Hair follicular keratinocyte (primary cell): ENCODE measurements at places on chromosomes 7 and 10. TPM values are rescaled to one million over a fixed set of nuclear protein-coding genes. Genes with fewer than 3 reads are reported as not detected.

The IFIT1 gene
- 0.19 and 2.0 TPM in 2 replicates for total RNA-seq

The TUBAL3 gene
- 1.1 and 1.5 TPM in 2 replicates for total RNA-seq

The MCM10 gene
- total RNA-seq: 3.5 and 14.6 TPM in 2 replicates

The SP8 gene
- not detected in 2 replicates for total RNA-seq

The ERCC6 gene
- 18.3 and 21.7 TPM in 2 replicates for total RNA-seq

The LRRD1 gene
- total RNA-seq: not detected in 2 replicates

The IL2RA gene
- total RNA-seq: not detected in 2 replicates

The IDI1 gene
- total RNA-seq: 117 and 139 TPM in 2 replicates

The LIPF gene
- total RNA-seq: not detected in 2 replicates

The BTBD16 gene
- 0.15 and 0.47 TPM in 2 replicates for total RNA-seq

The NPY gene
- total RNA-seq: not detected in 2 replicates

The AGR2 gene
- 2.2 and 2.5 TPM in 2 replicates for total RNA-seq

The PRXL2A gene
- 34.5 and 39.3 TPM in 2 replicates for total RNA-seq

The STAMBPL1 gene
- total RNA-seq: 4.9 and 5.2 TPM in 2 replicates

The CCL24 gene
- not detected in 2 replicates for total RNA-seq

The HOXA10 gene
- total RNA-seq: 1.1 and 4.5 TPM in 2 replicates

The PAPOLB gene
- total RNA-seq: not detected in 2 replicates

The PRRT4 gene
- total RNA-seq: 1.3 and 3.6 TPM in 2 replicates
